Activated naive CD4-positive, alpha-beta T cell (primary cell): ENCODE measurements at places on chromosomes 7 and 10.
A peak's percentile ranks its signal among the peaks of the same experiment; 100 is the strongest.

DNA sequence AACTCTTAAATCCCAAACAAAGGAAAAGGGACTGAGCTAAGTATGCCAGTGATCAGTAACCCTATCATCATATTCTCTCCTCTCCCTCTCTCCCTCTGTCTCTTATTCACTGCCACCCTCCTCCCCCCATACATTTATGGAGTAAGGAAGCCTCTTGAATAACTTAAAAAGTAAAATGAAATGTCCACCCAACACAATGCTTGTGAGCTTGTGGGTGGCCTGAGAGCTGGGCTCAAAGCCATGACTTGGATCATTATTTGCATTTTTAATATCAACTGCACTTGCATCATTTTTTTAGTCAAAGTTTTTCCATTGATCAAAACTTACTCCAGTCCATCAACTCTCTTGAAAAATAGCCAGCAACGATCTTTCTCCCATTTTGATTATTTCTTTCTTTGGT is 46.8 kb downstream of the FAM107B start:
- DNase-seq, result no peak

DNA sequence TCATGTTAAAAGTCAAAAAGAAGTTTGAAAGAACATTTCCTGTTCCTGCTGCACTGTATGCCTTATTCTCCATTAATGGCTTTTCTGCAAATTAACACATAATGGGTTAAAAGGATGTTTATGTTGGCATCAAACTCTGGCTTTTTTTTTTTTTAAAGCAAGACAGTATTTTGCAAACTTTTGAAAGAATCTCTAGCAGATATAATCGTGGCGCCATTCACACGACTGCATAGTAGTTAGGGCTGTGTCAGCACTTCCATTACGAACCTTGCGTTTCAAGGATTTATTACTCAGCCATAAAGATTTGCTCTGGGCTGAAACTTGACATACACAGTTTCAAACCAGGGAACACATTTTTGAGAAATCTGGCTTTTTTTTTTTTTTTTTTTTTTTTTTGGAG is 207.8 kb downstream of the DYNC1I1 start:
- DNase-seq, result no peak

DNA sequence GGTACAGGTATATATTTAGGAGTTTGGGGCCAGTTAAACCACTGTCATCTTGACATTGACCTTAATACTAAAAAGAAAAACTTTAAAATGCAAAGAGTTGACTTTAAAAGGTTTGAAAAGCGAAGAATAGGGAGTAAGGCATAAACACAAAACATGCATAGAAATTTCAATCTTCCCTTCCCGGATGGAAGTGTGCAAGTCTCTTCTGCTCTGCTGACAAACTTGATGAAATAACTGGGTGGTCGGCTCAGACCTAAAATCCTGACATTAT is 3.4 kb upstream of the SPAG6 start:
- no peak for DNase-seq

GRCh38 chr7:112122798-112123197 is 83.4 kb downstream of the DOCK4 start:
- DNase-seq, result no peak

DNA sequence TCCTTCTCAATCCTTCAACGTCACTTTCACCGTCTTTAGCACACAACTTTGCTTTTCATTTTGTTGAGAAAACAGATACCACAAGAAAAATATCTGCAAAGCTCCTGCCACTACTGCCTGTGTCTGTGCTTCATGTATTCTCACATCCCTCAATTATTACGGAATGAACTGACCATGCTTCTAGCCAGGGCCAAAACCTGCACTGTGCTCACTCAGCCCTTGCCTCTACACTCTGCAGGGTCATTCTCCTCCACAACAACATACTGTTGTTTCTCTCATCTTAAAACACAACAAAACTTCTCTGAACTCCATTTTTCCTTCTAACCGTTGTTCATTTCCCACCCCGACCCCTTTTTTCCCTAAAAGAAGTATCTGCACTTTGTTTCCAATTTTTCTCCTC is 29.5 kb downstream of the BMPR1A start:
- no peak for DNase-seq

GRCh38 chr10:16195178-16195769 is 241.5 kb upstream of the PTER start:
- DNase-seq, result no peak

DNA sequence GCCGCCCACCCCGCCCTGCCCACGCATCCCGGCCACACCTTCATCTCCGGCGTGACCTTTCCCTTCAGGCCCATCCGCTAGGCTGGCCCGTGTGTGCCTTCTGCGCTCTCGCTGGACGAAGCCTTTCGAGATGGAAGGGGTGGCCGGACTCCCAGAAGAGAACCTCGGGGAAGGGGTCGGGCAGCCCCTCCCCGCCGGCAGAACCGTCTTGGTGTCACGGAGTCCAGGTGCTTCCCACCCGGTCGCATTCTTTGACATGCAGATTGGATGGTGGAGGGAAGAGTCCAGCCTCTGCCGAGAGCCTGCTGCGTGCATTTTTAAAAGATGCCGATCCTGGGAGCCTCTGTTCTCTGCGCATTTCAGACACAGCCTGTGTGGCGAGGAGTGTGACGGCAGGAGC is 7.3 kb upstream of the ZNF853 start:
- no peak for DNase-seq

DNA sequence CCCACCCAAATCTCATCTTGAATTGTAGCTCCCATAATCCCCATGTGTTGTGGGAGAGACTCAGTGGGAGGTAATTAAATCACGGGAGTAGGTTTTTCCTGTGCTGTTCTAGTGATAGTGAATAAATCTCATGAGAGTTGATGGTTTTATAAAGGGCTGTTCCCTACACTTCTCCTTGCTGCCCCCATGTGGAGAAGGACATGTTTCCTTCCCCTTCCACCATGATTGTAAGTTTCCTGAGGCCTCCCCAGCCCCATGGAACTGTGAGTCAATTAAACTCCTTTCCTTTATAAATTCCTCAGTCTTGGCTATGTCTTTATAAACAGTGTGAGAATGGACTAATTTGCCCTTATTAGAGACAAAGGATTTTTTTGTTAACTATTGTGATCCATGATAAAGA is 48.5 kb upstream of the MKX start:
- no peak for DNase-seq

- DNase-seq, result no peak
Observed at GRCh38 chr10:132237871-132238270, 51.1 kb downstream of the DPYSL4 start.

DNA sequence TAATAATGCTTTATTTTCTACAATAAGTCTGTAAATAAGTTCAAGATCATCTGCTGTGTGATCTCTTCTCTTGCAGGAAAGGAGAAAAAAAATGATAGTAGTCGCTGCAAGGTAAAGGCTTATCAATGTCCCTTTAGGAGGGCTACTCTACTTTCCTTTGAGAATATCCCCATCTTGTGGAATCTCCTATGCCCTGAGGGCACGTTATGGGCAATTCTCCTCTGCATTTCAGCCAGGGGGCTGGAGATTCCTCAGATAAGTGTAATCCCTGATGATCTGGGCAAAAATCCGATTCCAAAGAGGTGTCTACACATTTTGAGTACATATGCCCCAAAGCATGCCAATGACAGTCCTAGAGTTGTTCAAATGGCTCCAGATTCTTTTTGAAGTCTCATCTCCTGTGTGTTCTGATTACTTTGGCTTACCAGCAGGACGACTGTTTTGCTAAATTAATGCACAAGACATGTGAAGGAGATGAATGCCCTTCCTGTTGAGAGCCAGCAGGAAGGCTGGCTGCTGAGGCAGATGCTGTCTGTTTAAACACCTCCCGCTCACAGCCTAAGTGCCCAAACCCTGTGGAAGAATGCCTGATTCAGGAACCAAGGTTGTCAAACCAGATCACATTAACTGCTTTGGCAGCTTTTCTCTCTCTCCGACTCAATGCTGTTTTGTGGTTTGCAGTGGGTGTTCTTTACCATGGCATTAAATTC is 171.2 kb upstream of the COL1A2 start:
- no peak for DNase-seq

- DNase-seq, result no peak
Observed at GRCh38 chr7:45188736-45189135, 31.1 kb downstream of the RAMP3 start.

- DNase-seq, result no peak
Observed at GRCh38 chr10:119796039-119796438, 70.2 kb downstream of the INPP5F start.

DNA sequence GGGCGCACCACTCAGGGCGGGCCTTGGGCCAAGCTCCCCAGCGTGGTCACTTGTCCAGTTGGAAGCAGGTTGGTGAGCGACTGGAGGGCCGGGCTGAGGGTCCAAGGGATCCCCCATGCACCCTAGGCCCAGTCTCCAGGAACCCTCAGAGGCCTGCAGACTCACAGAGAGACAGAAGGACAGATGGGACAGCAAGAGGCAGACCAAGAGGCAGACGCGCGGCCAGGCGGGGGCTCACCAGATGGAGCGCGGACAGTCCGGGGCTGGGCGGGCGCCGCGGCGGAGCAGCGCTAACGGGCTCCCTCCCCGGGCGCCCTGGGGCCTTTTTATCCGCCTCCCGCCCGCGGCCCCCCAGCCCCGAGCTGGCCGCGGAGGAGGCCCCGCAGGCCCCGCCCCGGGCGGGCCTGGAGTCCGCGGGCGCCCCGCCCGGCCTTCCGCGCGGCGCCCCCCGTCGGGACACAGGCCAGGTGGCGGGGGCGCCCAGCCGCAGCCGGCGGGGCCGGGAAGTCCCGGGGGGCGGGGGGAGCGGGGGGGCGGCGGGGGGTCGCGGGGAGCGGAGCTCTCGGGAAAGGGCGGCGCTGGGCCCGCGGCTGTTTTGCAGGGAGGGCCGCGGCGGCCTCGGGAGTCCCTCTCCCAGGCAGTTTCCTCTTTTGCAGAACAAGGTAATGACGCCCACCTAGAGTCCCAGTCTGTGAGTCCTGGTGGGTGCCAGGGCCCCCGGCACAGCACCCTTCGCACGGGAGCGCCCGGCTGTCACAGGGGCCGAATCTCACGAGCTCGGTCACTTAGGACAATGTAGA is at the start of gene LOXL4:
LOXL4 (minus strand) TSS at position 301 of the 800 bp plus-strand sequence. CDS start 5,175 bp downstream, outside the sequence.
- DNase-seq, result no peak

DNA sequence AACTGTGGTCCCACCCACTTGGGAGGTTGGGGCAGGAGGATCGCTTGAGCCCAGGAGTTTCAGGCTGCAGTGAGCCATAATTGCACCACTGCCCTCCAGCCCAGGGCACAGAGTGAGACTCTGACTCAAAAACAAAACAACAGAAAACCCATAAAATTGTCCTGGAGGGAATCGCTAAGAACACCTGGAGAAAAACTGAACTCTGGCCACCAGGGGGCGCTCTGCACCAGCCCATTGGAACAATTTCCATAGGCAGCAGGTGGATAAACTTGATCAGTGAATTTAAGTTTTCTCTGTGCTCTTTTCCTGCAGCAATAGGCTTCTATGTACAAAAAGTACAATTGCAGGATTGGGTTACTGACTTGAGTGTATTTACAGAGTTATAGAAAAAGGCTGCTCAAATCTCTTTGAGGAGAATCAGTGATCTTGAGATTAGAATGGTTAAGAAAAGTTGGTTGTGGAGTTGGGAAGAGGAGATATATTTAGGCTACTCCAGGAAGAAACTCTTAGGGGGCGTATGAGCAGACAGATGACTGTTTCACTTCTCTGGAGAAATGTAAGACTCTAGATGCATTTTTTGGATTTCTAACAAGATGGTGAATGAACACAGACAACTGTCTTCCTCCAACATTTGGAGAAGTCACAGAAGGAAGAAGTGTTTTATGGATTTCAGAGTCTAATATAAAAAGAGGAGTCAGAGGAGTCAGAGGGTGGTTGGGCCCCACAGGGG is 274.9 kb upstream of the GALNT17 start:
- peak; percentile 22 for DNase-seq

DNA sequence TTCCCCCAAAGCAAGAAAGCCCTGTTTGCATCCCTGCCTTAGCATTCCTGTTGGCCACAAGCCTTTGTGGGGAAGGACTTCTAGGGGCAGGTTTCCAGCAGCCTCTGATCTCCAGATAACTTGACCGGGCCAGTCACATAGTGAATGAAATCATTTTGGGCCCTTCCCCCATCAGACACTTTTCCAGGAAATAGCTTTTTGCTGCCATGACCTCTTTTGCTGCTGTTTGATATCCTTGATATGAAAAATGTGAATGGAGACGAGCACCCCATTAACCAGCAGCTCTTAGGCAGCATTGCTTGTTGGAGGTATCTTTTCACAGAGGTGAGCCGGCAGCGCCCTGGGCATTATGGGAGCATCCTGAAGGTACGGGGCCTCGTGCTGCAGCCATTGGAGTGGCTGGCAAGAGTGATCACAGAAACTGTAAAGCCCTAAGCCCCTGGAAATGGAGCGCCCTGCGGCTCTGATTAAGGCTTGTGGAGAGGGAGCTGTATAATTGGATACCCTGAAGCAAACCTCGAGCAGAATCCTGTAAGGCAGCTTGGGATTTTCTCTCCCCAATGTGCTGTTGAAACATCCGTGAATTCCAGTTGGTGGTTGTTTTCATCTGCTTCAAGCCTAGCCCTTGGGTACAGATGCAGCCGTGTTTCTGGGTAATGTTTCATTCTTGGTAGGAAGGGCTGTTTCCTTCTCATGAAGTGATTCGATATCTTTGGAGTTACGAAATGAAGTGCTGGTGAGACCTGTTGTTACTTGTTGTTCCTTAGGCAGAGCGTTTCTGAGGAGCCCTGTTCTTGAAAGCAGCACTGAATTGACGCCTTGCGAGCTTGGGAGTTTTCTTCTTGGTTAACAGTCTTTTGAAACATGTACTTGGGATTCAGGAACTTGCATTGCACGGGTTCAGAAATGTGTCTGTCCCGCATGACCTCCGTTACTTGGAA is 179.0 kb downstream of the PTEN start:
- DNase-seq, result no peak

DNA sequence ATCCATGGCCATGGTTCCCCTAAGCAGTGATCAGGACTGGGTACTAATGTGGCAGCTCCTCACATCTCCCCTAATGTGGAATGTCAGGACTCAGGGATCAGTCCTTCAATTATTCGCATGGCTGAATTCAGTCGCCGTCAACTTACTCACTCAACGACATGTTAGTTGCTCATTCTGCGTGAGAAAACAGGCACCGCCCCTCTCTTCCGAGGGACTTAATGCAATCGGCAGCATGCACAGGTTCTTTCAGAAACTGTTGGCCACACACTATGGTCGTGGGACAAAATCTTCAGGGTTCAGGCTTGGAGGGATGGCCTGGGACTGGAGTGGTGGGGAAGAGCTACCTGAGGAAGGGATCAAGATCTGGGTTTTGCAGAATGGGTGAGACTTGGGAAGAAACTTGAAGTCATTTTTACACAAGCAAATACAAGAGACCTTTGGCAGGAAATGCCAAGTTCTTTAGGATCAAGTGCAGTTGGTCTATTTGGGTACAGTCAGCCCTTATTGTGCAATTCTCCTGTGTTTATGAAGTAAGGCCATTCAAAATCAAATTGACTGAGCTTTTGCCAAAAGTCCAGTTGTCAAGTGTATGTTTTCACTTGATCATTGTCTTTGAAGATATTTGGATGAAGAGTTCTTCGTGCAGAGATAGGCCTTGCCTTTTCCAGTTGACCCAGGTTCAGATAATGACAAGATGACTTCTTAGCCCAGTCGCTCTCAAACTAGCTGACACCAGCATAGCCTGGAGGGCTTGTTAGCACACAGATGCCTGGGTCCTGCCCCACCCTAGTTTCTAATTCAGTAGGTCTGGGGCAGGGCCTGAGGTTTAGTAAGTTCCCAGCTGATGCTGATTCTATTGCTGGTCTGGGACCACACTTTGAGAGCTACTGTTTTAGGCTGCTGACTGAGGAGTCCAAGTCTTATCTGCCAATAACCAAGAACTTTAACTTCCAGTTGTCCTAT is 48.5 kb downstream of the LRRC18 start:
- no peak for DNase-seq
